ENCODE measurements at places on chromosomes 11 and 22. TPM values are rescaled to one million over a fixed set of nuclear protein-coding genes. Genes with fewer than 3 reads are reported as not detected.

- DNase-seq: no peak
Observed at GRCh38 chr22:36333644-36334043, 54.1 kb downstream of the MYH9 start.

DNA sequence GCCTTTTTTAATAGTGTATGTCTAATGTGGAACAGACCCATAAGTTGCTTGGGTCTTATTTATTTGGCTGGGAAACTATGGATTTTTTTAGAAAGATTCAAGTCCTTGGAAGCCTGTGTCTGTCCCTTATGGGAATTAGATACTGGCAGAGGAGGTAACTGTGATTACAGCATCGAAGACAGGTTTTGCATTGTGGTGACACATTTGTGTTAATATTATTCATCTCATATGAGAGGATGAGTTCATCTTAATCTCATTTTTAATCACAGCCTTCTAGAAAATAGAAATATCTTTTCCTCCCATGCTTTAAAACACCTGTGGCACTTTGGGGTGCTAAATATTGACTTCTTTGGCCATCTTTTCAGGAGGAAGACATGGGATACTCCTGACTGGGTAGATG, 9.2 kb downstream of the TAB1 start:
- no peak for DNase-seq

DNA sequence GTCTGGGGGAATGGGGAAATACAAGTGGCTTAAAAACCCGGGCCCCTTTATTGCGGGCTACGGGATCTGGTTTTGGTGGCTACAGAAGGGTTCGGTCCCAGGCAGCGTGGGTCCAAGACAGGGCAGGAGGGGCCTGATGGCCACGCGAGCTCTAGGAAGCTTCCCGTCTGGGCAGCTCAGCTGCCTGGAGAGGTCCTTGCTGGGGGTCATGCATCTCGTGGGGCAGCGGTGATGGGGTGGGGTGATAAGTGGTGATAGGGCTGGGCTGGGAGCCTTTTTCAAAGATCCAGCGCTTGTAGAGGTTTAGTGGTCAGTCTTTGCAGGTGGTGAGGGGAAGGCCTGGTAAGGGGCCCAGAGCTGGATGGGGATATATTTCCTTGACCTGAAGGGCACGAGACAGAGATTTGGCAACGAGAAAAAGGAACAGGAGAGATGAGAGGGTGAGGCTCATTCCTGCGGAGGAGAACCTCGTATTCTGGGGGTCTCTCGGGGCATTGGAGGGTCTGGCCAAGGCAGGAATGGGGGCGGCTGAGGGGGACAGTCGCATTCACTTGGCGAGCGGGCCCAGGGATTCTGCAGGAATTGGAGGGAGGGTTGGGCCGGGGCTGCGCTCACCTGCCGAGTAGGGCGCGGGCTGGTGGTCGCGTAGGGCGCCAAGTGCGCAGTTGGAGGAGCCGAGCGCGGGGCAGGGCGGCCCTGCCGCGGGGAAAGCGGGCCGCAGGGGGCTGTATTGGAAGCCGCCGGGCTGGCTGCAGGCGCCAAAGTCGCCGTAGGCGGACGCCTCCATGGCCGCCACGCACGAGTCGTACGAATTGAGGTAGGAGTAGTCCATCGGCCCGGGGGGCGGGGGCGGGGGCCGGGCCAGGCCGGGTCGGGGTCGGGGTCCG, 560 bp downstream of the PHOX2A start:
- no peak for DNase-seq

The E2F8 gene
- total RNA-seq: 2.2 TPM

GRCh38 chr11:130400781-130401483, 27.5 kb downstream of the ADAMTS8 start:
- DNase-seq: peak; percentile 53

- DNase-seq: no peak
Observed at GRCh38 chr22:23566705-23567475, 13.2 kb downstream of the IGLL1 start.

The CRYBB2 gene
- not detected for total RNA-seq

DNA sequence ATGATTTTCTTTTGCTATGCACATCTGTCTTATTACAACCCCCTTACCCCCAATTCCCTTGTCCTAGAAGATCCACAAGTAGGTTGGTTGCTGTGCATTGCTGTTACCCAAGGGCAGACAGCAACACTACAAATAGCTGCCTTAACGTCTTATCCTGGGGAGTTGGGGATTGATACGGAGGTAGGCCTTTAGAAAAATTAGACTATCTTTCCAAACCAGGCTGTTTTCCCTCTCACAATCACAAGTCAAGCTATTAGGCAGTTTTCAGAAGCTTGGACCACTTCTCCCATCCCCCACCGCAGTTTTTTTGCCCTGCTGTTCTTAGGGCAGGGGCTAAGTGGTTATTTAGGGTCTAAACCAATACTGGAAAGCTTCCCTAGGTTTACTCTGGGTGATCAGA, 2.8 kb upstream of the PHLDB1 start:
- DNase-seq: no peak

- DNase-seq: peak; percentile 65
Observed at GRCh38 chr11:44899959-44900358, 50.7 kb downstream of the TP53I11 start.

GRCh38 chr11:122727101-122727929, 71.8 kb downstream of the UBASH3B start:
- peak; percentile 69 for DNase-seq

The GGTLC2 gene
- not detected for total RNA-seq
